ENCODE measurements at places on chromosomes 1 and 21.

DNA sequence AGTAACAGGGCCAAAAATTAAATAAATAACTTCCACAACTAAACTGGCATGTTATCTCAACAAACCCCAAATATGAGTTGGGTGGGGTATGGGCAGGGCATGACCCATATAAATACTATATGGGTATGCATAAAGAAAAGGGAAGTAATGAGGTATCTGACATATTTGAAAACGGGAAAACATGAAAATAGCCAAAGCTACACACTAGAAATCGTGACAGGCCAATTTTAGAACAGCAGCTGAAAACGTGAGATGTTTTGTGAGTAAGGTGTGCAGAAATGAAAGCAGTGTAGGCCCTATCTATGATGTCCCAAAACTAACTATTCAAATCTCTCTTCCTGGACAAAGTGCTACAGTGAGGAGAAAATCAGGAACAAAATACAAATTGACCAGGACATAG is 537.9 kb upstream of the NR5A2 start:
- no peak for DNase-seq

DNA sequence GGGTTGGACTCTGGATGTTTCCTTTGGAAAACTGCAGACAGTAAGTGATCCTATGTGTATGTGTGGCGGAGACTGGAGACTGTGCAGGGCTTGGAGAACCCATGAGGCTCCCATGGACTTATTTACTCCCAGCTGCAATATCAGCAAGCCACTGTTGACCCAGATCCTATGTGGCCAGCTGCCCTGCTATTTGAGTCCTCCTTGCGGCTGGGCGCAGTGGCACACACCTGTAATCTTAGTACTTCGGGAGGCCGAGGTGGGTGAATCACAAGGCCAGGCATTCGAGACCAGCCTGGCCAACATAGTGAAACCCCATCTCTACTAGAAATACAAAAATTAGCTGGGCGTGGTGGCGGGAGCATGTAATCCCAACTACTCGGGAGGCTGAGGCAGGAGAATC is 83.5 kb downstream of the TLR5 start:
- DNase-seq = no peak

- no peak for DNase-seq
Measured at GRCh38 chr1:211925016-211925415, 94.5 kb upstream of the LPGAT1 start.

DNA sequence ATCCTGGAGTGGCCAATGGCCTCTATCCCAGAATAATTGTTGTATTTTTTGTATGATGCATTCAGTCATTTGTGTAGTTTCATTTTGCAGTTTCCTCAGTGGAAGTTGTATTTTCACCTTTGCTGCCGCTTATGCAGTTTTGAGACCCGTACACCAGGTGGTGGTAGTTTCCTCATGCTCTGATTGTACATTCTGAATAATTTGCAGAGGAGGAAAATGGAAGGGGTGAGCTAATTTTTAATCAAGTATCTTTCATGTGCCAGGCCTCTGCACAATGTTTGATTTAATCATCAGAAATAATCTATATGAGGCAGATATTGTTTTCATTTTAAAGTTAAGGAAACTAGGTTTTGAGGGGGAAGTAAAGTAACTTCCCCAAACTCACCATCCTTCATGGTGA is 29.5 kb downstream of the HLX start:
- no peak for DNase-seq

GRCh38 chr1:197955486-197956394 is 38.6 kb downstream of the LHX9 start:
- DNase-seq = peak; percentile 60

- DNase-seq = no peak
Measured at GRCh38 chr1:41232305-41232704, 9.8 kb downstream of the SCMH1 start.

DNA sequence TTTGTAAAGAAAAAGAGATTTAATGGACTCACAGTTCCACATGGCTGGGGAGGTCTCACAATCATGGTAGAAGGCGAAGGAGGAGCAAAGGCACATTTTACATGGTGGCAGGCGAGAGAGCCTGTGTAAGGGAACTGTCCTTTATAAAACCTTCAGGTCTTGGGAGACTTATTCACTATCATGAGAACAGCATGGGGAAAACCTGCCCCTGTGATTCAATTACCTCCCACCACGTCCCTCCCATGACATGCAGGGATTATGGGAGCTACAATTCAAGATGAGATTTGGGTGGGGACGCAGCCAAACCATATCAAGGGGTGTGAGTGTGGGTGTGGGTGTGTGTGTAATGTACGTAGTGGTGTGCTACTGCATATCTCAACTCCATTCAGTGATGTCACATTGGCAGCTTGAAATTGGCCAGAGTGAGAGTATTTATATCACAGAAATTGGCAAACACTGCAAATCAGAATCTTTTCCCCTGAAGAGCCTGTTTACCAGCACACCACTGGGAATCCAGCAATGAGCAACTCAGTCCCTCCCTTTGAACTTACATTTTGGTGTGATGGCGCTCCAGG is 5.4 kb downstream of the ARHGEF10L start:
- no peak for DNase-seq

DNA sequence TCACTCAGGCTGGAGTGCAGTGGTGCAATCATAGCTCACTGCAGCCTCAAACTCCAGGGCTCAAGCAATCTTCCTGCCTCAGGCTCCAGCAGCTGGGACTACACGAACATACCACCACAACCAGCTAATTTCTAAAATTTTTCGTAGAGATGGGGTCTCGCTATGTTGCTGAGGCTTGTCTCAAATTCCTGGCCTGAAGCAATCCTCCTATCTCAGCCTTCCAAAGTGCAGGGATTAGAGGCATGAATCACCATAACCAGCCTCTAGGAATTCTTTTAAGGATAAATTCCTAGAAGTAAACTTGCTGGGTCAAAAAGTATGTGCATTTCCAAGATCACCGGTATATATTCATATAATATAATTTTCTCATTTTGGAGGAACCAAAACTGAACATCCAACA is 17.6 kb upstream of the HUNK start:
- no peak for DNase-seq

GRCh38 chr1:42143896-42144710 is 9.1 kb upstream of the GUCA2B start:
- no peak for DNase-seq

- no peak for DNase-seq
Measured at GRCh38 chr1:182200025-182200812, 138.7 kb upstream of the ZNF648 start.
